ENCODE measurements at places on chromosomes 1 and 21.

DNA sequence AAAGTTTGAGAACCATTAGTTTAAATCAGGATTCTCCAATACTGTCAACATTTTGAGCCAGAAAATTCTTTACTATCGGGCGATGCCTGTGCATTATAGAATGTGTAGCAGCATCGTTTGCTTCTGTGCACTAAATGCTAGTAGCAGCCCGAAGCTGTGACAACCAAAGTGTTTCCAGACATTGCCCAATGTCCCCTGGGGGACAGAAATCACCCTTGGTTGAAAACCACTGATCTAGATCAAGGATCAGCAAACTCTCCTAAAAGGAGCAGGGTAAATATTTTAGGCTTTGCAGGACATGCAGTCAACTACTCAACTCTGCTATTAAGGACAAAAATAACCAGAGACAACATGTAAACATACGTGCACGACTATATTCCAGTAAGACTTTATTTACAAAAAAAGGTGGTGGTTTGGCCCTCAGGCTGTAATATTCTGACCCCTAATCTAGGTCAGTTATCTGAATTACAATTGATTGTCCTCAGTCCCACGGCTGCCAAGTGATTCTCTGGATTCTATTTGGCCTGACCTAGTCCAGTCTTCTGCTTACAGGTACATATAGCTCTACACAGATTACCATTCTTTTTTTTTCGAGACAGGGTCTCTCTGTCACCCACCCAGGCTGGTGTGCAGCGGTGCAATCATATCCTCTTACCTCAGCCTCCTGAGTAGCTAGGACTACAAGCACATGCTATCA lies 10.6 kb downstream of the FAF1 start:
- DNase-seq = no peak

GRCh38 chr1:16146279-16147155 lies 9.4 kb downstream of the EPHA2 start:
- no peak for DNase-seq

DNA sequence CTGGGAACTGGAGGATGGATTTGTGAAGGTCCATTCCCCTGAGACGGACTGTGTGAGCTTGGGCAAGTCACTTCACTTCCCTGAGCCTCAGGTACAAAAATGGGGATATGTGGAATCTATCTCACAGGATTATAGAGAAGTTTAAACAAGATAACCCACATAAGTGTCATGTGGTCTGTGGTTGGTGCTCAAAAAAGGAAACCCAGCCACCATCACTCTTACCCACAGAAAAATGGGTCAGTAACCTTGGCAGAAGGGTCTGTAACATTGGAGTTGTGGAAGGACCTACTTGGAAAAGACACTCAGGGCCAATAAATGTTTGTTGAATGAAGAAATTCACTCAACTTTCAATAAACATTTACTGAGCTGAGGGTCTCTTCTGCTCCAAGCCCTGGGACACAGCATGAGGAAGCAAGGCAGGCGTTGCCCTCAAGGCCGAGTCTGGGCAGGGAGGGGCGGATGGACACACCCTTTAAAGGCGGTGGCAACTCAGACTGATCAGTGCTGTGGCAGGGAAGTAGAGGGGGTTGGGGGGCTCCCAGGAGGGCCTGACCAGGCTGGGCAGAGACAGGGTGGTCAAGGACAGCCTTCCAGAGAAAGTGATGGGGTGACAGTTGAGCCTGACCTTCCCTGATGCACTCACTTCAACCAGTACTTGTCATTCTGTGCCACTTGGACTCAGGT lies 66.7 kb upstream of the ACOT11 start:
- peak; percentile 46 for DNase-seq

GRCh38 chr21:44353191-44353970 lies at the start of gene TRPM2:
TRPM2 (plus strand) TSS chr21:44353621; CDS start chr21:44353701, 80 bp downstream.
- peak; percentile 31 for DNase-seq

Measured in CD4-positive, alpha-beta T cell treated with Interleukin-12 subunit alpha and Interleukin-12 subunit beta, for 1 hour (primary cell).